ENCODE measurements at places on chromosomes 16 and 17.

GRCh38 chr17:72764632-72765041 lies 327.9 kb downstream of the SLC39A11 start:
- no peak for DNase-seq

DNA sequence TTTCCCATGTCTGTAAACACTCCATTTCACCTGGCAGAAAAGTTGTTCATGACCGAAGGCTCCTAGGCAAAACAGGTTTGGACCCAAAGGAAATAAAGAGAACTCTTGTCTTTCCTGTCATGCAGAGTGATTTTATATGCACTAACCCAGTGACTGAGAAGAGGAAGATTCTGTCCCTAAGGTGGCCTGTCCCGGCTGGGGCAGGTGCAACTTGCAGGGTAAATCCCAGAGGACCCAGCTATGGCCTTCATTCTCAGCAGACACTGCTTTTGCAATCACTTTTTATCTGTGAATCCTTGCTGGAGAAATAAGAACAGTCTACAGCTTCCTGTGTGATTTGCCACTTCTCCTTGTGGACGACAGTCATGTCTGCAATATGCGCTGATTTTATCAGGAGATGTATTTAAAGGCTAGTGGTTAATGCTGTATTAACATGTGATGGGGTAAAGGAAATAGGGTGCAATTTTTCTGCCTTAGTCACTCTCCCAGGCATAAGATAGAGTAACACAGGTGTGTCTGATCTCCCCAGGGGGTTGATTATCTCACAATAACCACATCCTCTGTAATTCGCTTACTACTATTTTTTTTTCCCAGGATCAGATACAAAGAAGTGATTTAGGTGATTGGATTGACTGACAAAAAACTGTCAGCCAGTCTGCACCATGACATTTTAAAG lies 696.8 kb upstream of the SOX9 start:
- DNase-seq, result no peak

GRCh38 chr16:72198021-72198711 lies 26.2 kb upstream of the PMFBP1 start:
- DNase-seq, result peak; percentile 48

DNA sequence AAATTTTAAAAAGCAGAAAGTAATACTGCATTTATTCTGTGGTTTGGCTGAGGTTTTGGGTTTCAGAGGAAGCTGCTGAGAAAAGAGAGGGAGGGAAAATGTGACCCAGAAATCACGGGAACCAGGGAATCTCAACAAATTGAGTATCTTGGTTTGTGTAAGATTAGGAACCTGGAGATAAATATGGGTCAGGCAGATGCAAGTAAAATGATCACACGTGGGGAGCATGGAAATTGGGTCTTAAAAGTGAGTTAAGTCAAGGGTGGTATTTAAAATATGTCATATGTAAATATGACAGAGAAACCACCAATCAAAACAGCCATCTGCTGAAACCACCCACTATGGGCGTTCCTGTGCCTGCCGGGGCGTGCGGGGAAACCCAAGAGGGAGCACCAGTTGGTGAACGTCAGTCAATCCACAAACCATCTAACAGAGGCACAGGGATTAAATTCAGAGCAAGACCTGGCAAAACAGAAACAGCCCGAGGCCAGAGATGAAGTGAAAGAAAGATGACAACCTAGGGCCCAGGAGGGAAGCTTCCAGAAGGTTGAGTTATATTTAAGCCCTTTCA lies 33.4 kb downstream of the CDH13 start:
- no peak for DNase-seq

DNA sequence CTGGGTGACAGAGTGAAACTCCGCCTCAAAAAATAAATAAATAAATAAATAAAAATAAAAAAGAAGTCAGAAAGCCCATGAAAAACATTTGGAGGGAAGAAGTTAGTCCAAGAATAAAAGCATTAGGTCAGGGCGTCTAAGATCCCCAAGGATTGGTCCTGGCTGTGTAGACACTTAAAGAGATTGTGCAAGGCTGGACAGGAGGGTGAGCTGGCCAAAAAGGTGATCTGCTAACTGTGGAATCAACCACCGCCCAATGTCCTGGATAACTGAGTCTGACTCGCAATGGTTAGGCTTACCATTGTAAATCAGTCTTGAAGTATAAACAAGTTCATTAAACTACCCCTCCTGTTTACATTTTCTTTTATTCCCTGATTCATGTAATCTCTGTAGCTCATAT lies 8.8 kb upstream of the ABCA8 start:
- no peak for DNase-seq

GRCh38 chr17:19720631-19721426 lies 4.4 kb upstream of the SLC47A2 start:
- DNase-seq, result peak; percentile 29

DNA sequence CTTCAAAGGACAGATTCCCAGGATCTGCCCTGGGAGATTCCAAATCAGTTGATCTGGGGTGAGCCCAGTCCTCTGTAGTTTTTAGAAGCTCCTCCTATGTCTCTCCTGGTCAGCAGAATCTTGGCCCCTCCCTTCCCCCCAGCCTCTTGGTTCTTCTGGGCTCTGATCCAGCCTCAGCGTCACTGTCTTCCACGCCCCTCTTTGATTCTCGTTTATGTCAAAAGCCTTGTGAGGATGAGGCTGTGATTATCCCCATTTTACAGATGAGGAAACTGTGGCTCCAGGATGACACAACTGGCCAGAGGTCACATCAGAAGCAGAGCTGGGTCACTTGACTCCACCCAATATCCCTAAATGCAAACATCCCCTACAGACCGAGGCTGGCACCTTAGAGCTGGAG lies 840 bp upstream of the CDH5 start:
- no peak for DNase-seq

GRCh38 chr17:17056156-17056539 lies 13.9 kb downstream of the MPRIP start:
- no peak for DNase-seq

GRCh38 chr17:72338304-72338703 lies 217.5 kb downstream of the SOX9 start:
- DNase-seq, result no peak

GRCh38 chr16:1790261-1790610 lies 3.3 kb downstream of the IGFALS start:
- DNase-seq, result no peak

GRCh38 chr16:86872833-86873232 lies 294.5 kb downstream of the FOXL1 start:
- DNase-seq, result no peak

- DNase-seq, result no peak
Measured at GRCh38 chr16:6193718-6194117, 1096.1 kb upstream of the EEF2KMT start.

GRCh38 chr17:61739002-61739401 lies 124.3 kb downstream of the BRIP1 start:
- DNase-seq, result no peak

- no peak for DNase-seq
Measured at GRCh38 chr16:57740423-57741071, 5.0 kb downstream of the KATNB1 start.

GRCh38 chr17:50344731-50345365 lies 1.1 kb upstream of the XYLT2 start:
- DNase-seq, result no peak

- DNase-seq, result no peak
Measured at GRCh38 chr17:7440113-7440833, 961 bp downstream of the FGF11 start.

- peak; percentile 99 for DNase-seq
Measured at GRCh38 chr16:89873972-89874689, 739 bp downstream of the TCF25 start.

- no peak for DNase-seq
Measured at GRCh38 chr16:2335286-2335895, 5.1 kb downstream of the ABCA3 start.

GRCh38 chr17:77213778-77214132 lies 73.0 kb downstream of the SEC14L1 start:
- DNase-seq, result no peak

GRCh38 chr17:40707745-40708144 lies 4.2 kb upstream of the KRT24 start:
- DNase-seq, result no peak

DNA sequence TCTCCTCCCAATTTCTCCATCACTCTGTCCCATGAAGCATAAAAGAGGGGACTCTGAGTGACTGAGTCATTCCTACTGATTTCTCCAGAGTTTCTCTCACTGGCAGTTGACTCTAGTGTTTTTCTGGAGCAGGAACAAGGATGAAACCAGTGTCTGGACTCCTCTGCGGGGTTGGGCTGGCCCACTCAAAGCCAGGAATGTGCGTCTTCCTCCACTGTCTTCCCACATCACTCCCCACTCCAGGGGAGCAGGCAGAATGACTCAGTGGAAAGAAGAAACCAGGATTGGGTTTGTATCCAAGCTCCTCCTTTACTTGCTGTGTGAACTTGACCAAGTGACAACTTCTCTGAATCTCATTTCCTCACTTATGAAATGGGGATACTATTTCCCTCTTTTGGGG lies 497.5 kb upstream of the SALL1 start:
- no peak for DNase-seq

- DNase-seq, result no peak
Measured at GRCh38 chr17:82548681-82549303, 29.3 kb downstream of the FOXK2 start.

- no peak for DNase-seq
Measured at GRCh38 chr17:27949304-27949703, 56.1 kb upstream of the LYRM9 start.

GRCh38 chr16:4597174-4597573 lies 17.5 kb downstream of the UBALD1 start:
- DNase-seq, result no peak

DNA sequence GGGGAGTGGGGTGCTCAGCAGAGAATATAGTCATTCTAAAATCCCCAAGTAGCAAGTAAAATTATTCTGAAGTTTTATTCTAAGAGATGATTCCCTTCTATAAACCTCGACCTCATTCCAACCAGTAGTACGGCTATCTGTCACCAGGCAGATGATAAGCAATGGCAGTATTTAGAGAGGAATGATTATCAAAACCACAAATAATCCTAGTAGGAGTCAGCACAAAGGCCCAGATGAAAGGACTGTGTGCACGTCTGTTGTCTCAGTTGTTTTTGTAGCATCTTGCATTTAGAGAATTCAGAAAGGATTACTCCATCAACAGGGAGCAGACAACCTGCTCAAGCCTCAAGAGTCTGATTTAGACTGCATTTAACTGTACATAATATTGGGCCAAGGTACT lies 21.2 kb downstream of the EZH1 start:
- DNase-seq, result no peak
